ENCODE measurements at places on chromosomes 1 and 21.

DNA sequence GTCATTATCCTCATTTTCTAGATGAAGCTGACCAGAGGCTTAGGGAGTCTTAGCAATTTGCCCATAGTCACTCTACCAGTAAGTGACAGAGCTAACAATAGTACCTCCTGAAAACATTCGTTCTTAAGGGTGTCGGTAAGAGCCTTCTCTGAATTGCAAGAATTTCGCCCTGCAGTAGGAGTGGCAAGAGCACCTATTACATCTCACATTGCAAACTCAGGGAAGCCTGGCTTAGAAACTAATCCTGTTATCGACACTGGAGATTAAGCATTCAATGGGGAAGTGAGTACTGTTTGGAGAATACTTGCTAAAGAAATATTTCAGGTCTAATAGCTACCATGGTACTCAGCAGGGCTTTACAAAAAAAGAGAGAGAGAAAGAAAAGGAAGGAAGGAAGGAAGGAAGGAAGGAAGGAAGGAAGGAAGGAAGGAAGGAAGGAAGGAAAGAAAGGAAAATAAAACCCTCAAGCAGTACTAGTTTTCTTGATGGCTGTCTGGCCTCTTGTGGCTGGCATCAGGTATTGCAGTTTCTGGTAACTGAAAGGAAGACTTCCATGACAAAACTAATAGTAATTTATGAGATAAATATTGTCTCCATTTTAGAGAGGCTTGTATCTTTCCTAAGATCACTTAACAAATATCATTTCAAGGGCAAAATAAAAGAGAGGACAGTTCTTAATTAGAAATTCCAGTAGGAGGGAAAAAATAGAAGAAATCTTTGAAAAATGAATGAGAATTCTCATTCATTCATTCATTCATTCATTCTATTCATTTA lies 10.4 kb downstream of the C1orf226 start:
- DNase-seq = peak; percentile 66

DNA sequence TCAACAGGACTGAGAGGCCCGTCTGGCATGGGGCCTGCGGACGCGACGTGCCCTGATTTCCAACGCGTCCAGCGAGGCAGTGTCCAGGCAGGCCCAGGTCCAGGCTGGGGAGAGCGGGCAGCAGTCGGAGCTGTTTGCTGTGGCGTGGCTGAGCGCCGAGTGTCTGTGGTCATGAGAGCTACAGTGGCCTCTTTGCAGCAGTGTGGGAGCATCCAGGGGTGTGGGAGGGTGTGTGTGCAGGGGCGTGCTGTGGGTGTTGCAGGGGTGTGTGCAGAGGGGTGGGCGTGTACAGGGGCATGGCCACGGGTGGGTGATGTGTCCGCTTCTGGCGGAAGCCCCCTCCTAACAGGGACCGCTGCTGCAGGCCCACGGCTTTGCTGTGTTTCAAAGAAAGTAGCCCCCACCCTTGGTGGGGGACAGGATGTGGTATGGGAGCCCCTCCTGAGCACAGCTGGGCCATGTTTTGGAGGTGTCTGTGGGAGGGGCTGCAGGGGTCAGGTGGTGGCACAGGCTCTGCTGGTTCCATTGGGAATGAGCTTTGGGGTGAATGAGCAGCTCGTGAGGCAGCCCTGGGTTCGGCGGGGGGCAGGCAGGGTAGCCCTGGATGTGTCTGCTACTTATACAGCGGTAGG lies 17.7 kb downstream of the PLCH2 start:
- DNase-seq = no peak

GRCh38 chr1:43783671-43784205 lies 76.4 kb downstream of the ST3GAL3 start:
- DNase-seq = peak; percentile 75

- no peak for DNase-seq
Observed at GRCh38 chr1:5670590-5671350, 321.5 kb downstream of the NPHP4 start.

- DNase-seq = no peak
Observed at GRCh38 chr1:155607708-155608107, 2.3 kb upstream of the MSTO1 start.

- DNase-seq = no peak
Observed at GRCh38 chr1:175397103-175397502, 204.5 kb upstream of the KIAA0040 start.

DNA sequence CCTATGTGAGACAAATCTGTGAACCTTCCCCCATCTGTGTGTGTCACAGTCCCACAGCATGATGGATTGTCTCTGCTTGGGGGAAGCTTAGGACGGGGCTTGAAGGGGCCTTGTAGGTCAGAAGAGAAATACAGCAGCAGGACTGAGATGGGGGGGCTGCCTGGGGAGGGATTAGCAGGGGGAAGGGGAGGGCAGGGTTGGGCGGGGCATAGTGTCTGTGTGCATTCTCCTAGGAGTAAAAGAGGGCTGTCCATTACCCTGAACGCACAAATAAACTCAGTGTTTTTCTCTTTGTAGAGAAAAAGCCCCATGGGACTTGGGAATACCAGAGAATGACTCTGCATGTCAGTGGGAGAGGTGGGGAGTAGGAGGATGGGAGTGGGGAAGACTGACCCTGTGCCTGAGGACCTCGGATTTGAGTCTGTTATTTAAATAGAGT lies 16.4 kb downstream of the RNF220 start:
- no peak for DNase-seq

- DNase-seq = no peak
Observed at GRCh38 chr1:5905436-5905835, 86.8 kb downstream of the NPHP4 start.

DNA sequence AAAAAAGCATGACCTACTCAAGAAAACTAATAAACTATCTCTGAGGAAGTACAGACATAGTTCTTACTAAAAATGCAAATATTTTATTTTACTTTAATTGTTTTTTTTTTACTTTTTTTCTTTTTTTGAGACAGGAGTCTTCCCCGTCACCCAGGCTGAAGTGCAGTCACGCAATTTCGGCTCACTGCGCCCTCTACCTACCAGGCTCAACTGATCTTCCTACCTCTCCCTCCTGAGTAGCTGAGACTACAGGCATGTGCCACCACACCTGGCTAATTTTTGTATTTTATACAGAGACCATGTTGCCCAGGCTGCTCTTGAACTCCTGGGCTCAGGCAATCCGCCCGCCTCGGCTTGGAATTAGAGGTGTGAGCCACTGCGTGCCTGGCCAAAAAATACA lies 1263.1 kb downstream of the KCNT2 start:
- DNase-seq = no peak

DNA sequence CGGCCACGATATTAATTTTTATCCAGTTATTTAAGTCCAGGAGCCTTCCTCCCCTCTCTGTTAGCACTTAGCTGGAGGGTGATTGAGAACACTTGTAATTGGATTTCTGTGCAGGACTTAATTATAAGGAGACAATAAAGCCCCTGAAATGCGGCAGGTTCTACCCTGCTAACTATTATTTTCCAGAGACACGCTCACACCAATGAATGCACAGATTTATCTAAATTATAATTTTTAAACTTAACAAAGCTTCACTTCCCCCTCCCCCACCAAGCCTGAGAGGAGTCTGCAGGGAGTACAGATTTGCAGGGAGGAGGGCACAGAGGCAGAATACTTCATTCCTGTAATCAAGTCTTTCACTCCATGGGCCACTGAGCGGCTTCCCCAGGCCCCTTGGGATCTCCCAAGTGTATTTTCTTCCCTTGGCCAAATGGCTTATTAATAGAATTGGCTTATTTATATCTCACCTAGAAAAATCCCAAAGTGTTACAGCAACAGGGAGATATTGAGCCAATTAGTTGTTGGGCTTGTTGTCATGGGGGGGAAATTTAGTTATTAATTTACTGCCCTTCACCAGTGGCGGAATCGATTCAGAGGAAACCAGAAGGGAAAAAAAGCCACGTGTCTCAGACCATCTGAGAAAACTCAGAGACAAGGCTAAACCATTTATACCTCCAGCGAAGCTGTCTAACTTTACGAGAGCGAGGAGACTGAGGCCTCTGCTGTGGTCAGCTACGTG lies 99.0 kb upstream of the CD34 start:
- DNase-seq = no peak

GRCh38 chr1:170182442-170182841 lies 36.7 kb downstream of the NTMT2 start:
- no peak for DNase-seq

- DNase-seq = peak; percentile 42
Observed at GRCh38 chr1:169809370-169810095, 14.8 kb upstream of the METTL18 start.

DNA sequence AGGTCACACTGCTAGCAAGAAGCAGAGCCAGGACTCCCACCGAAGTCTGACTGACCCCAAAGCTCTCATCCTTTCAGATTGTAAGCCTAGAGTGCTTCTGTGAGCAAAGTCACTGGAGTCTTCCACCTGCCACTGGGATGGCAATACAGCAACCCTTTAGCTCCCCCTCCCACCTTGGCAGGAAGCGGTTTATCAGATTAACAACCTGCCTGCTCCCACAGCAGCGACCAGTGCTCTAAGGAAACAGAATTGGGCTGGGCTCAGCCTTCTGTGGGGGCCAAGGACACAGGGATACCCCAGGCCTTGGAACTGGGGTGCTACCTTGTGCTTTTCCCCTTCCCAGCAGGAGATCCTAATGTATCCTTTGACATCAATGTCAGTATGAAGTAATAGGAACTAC lies 76.0 kb downstream of the GFI1 start:
- DNase-seq = no peak

GRCh38 chr1:227883641-227884301 lies 64.0 kb downstream of the WNT9A start:
- no peak for DNase-seq

GRCh38 chr1:203183828-203184227 lies 2.7 kb downstream of the CHI3L1 start:
- DNase-seq = no peak

All from renal cortical epithelial cell (primary cell).